ENCODE measurements at places on chromosomes 6 and 20.

DNA sequence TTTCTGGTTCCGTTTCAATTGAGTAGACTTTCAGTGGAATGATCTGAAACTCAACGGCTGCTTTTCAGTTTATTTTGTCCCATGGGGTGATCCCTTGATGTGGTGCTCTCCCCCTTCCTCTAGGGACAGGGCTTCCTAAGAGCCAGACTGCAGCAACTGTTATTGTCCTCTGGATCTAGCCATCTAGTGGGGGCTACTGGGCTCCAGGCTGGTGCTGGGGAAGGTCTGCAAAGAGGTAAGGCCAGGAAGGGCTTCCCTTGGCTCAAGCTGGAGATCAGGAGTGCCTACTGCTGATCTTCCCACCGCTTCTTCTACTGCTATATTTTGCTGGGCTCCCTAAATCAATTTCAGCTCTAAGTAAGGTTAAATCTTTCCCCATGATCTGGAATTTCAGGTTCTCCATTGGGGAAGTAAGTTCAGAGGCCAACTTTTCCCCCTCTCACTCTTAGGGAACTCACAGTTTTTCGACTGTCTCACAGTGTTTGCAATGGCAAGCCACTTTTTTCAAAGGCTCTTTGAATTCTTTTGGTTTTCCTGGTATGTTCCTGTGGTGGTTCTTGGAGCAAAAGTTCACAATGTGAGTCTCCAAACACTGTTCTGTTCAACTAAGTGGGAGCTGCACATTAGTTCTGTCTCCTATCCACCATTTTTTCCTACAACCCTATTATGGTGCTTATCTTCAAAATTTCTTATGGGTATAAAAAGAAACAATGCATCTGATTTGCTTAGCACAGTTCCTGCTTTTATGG, 286.2 kb upstream of the EXOC2 start:
- no peak for DNase-seq

GRCh38 chr20:45874576-45874975, 6.5 kb upstream of the ZSWIM1 start:
- DNase-seq = no peak

DNA sequence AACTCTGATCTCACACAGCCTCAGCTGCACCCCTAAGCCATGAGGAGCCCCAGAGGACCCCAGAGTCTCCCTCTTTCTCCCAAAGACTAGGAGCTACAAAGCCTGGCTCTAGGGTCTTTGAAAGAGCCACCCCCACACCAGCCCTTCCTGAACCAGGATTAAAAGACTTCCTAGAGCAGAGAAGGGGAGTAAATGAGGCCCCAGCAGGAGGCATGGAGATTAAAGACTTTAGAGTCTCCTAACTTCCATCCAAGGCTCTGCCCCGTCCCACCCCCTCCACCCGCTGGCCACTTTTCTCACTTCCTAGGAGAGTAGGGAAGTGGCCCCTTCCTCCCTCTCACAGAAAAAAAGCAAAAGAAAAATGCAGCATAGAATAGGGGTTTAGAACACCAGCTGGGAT, 1.7 kb downstream of the PREX1 start:
- DNase-seq = no peak

DNA sequence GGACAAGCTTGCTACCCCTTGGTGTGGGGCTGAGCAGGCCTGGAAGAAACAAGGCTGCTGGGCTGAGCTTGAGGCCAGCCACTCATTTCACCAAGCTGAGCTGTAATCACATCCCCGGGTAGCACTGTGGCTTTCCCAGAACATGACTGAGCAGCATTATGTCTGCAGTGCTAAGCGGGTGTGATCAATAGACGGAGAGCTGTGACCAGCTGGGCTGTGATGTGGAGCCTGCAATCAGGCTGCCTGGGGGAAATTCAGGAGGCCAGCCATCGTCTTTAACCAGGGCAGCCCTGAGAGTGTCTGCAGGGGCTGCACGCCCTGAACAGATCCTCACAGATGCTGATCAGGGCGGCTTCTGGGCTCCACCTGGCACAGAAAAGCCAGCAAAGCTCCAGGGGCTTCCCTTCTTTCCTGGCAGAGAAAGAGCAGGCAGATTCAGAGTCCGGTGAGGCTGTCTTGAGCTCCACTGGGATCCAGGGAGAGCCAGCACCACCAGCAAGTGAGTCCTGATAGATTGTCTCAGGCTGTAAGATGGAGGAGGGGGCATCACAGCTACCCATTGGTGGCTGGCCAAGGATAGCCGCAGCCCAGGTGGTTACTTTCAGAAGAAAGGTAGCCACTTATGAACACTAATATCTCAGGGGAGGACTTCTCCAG, 165.9 kb downstream of the NRN1 start:
- no peak for DNase-seq

- DNase-seq = no peak
Observed at GRCh38 chr20:16052456-16052855, 520.8 kb downstream of the KIF16B start.

GRCh38 chr20:54254596-54254995, 46.7 kb downstream of the PFDN4 start:
- DNase-seq = no peak

DNA sequence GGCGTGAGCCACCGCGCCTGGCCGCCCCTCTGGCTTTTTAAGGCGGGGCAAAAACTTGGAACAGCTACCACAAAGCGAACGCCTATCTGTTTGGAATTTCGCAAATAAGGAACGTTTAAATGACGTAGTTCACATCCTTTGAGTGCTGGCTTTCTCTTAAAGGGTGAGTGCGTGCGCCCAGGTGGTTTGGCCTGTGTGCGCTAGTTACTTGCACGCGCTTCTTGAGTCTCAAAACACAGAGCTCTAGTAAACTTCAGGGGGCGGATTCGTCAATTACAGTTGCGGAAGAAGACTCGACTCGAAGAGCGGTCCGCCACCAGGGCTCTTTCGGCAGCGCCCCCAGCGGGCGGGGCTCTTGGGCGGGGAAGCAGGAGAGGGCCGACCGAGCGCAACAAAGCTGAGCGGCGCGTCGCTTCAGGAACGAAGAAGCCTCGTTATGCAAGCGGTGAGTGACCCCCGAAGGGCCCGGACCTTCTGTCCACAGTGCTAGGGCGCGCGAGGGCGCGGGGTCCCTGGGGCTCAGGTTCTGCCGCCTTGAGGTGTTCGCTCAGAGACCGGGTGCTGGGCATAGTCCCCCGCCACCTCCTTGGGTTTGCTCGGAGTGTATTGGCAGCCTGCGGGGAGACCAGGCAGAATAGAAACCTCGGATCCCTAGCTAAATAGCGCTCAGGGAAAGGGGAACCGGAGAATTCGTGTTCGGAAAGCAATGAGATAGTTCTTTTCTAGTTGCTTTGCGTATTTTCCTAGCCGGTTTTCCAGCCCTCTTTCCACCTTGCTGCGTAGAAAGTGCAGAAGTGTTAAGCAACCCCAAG, at the start of gene SYCP2L:
Gene SYCP2L, plus strand, starts transcription at position 362 of the 812 bp plus-strand sequence. Its CDS starts 75 bp downstream, at position 437.
- peak; percentile 10 for DNase-seq

DNA sequence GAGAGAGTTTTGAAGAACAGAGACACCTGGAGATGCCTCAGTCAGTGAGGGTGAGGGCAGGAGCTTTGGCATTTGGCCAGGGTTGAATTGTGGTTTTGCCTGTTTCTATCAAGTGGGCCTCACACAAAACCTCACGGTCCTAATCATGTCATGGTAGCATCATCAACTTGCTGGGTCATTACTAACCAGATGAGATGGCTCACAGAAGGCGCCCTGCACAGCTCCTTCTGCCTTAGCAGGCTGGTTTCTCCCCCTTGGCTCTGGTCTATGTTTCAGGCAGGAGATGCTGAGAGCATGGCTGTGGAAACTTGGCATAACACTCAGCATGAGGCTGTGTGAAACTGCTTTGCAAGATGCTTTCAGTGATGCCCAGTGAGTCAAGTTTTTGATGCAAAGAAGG, 99.3 kb downstream of the LRRC1 start:
- DNase-seq = peak; percentile 46

DNA sequence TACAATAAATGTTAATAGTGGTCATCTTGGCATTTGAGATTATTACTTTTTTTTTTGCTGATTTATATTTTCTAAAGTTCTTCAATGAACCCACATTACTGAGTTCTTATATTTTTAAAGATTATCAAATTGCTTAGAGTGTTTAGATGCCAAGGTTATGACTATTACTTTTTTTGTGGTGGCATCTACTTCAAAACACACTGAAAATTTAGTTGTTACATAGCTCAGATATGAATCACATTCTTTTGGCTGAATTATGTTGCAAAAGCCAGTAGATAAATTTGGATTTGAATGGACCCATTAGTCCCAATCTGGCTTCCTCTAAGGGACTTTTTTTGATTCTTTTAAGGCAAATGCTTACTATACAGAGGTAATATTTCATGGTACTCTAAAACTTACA, 8.9 kb downstream of the UTRN start:
- DNase-seq = no peak

DNA sequence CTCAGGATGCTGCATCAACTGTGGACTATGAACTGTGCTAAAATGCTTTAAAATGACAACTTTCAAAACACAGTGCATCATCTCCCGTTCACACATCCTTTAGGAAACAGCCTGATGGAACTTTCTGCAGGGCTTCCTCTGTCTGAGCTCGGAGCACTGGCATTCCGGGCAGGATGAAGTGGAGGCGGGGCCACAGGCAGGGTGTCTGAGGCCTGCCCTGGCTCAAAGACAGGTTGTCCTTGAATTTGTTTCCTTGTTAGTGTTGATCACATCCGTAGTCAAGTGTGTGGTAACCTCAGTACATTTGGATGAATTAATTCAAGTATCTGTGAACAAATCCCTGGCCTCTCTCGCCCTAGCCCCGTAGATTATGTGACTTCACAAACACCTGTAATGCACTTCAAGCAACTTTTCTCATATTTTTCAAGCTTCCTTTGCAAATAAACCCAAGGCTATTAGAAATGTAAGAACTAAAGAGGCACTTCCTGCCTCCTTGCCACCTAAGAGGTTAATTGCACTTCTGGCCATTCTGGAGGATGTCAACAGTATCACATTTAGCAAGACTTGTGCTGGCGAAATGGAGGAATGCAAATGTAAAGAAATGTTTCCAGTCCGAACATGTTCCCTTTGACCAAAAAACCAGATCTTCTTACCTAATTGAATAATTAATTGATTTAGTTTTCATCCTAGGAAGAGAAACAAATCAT, 3.1 kb downstream of the CD93 start:
- no peak for DNase-seq

GRCh38 chr6:36858407-36858981, 16.1 kb downstream of the PPIL1 start:
- DNase-seq = no peak

- no peak for DNase-seq
Observed at GRCh38 chr6:30981942-30982772, 1.4 kb upstream of the MUC21 start.

GRCh38 chr20:47876311-47877088, 91.2 kb upstream of the SULF2 start:
- no peak for DNase-seq

All from activated T-cell treated with anti-CD3 and anti-CD28 coated beads for 48 hours (primary cell).